ENCODE measurements at places on chromosomes 2 and 18. TPM values are rescaled to one million over a fixed set of nuclear protein-coding genes. Genes with fewer than 3 reads are reported as not detected.
A peak's percentile ranks its signal among the peaks of the same experiment; 100 is the strongest.

Gene DSG2
- 1.7 TPM for total RNA-seq

Gene IL18R1
- total RNA-seq, result 0.18 TPM

- no peak for DNase-seq
These were observed 33.9 kb upstream of the GLS start for GRCh38 chr2:190846746-190847145.

Gene SPP2
- not detected for total RNA-seq

Gene STON1
- total RNA-seq, result 5.7 TPM

GRCh38 chr2:130894326-130894942 is 57.7 kb downstream of the ARHGEF4 start:
- DNase-seq, result no peak

GRCh38 chr2:99507937-99508818 is 18.4 kb upstream of the REV1 start:
- no peak for DNase-seq

DNA sequence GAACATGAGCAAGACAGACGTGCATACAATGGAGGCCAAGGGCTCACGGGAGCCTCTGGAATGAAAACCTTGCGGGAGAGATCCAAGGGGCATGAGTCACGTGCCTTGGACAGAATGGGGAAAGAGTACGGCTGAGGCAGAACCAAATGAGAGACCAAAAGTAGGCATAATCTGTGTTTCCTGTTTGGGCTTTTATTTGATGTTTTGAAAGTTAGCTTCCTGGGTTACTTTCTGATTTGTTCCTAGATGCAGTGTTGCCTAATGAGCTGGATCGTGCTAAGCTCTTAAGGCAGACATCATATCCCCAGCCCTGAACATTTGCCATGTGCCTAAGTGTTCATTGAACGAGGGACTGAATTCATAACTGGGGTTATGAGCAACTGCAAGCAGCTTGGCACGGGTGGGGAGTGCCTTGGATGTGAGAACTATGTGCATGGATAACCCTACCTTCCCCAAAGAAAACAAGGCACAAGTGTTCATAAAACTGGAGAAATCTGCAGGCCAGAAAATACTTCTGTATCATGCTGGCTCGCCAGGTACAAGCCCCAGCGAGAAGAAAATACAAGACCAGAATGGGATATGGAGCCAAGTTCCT is 60.3 kb upstream of the RPL31 start:
- peak; percentile 54 for DNase-seq

Gene CD302
- total RNA-seq, result 6.1 TPM

- DNase-seq, result peak; percentile 4
These were observed 101.9 kb upstream of the RAB12 start for GRCh38 chr18:8507361-8507760.

Gene DSEL
- total RNA-seq, result 100 TPM

Gene MC5R
- total RNA-seq, result not detected

DNA sequence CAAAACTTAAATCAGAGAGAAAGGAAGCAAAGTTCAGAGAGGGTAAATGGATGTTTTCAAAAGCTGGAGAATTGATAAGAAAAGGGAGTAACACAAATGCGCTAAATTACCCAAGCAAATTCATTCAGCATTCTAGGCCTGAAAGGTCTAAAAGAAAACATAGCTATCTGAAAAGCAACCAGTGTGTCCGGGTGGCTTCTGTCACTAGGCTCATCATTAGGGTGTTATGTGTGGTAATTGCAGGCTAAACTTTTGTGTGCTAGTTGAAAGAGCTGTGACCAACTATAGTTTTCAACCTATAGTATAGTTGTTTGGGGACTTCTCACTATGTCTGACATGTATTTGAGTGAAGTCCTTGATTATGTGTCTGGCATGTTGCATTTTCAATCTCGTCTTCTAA is 839.6 kb upstream of the ZEB2 start:
- no peak for DNase-seq

- peak; percentile 38 for DNase-seq
These were observed 185.7 kb upstream of the KLHL29 start for GRCh38 chr2:23199115-23199918.

- DNase-seq, result no peak
These were observed 58.6 kb downstream of the LCLAT1 start for GRCh38 chr2:30505500-30506180.

GRCh38 chr2:13414897-13415296 is 698.2 kb downstream of the TRIB2 start:
- DNase-seq, result no peak

DNA sequence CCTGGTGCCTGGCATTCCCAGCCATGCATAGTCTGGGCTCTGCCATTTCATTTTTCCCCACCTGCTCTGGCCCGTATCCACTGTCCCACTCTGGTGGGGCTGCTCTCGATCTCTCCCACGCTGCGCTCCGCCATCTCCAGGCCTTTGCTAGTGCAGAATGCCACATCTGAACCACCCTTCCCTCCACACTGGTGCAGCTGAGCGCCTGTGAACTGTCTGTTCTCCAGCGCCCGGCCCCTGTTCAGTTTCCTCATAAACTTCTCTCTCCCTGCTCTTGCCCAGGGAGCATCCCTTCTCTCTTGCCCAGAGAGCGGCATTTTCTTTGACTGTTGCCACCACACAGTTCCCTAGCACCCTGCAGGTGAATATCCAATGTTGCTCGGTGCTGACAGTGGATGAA is 21.5 kb downstream of the POMC start:
- no peak for DNase-seq

- peak; percentile 28 for DNase-seq
These were observed 155.5 kb downstream of the TGIF1 start for GRCh38 chr18:3605486-3605952.

DNA sequence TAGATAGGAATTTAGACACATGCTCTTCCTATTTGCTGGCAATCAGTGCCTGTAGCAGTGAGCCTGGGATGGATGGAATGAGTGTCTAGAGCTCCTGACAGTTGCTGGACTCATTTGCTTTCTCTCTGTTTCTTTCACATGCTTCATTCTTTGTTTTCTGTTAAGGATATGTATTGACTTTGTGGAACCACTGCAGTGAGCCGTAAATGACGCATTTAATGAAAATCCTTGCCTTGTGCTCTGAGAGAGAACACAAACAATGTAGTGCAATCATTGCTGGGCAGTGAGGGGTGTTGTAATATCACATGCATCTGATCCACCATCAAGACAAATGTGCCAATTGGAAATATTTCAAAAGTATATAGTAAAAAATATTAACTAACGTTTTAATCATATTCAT is 25.2 kb upstream of the CDH20 start:
- no peak for DNase-seq

DNA sequence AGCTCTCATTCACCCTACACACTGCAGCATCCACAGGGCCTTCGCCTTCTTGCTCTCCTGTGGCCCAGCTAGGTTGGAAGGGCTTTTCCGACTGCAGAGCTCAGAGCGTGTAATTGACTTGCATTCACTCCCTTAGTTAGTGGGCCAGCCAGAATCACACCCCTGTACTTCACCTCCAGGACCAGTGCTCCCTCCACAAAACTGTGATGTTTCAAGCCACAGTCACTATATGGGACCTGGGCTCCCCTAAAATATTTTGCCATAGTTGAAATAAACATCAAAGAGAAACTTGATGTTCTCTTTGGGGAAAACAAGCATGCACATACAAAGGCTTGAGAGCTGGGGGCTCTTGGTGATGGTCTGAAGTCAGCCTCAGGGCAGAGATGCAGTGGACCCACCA is 69.7 kb upstream of the POU3F3 start:
- DNase-seq, result no peak

GRCh38 chr18:70448588-70448987 is 159.7 kb downstream of the SOCS6 start:
- DNase-seq, result no peak

DNA sequence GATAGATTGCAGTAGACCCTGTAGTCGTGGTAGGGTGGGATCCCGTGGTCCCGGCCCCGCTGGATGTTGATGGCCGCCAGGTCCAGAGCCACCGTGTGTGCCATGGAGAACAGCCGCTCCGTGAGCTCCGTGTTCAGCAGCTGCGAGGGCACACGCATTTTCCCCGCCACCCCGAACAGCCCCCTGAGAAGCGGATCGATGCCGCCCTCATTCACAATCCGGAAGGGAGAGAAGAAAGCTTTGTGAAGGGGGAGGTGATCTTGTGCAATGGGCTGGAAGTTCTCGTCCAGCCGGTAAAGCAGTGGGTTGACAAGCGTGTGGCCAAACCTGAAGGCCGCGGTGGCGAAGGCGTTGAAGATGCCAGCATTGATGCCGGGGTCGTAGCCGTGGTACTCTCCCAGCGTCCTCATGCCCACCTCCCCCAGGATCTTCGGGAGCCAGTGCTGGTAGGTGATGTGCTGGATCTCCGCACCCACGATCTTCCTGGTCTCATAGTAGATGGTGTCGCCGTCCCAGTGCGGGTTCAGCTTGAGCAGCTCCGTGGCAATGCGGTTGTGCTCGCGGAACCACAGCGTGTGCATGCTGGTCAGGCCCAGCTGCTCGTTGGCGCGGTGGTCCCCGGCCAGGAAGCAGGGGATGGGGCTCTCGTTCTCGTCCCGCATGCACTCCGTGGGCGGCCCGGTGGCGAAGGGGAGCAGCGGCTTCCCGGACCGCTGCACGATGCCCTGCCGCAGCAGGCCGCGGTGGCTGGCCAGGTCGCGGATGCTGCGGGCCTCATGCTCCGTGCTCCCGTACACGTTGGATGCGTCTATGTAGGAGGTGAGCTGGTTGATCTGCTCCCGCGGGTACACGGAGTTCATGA is 95.8 kb downstream of the PXDN start:
- no peak for DNase-seq

DNA sequence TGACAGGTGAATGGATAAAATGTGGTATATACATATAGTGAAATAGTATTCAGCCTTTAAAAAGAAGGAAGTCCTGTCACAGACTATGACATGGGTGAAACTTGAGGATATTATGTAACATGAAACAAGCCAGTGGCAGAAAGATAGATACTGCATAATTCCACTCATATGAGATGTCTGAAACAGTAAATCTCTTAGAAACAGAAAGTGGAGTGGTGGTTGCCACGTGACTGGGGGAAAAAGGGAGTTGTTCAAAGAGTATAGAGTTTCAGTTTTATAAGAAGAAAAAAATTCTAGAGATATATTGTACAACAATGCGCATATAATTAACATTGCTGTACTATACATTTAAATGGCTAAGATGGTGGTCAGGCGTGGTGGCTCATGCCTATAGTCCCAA is 178.2 kb upstream of the ATP5MC3 start:
- DNase-seq, result no peak
